ENCODE measurements at places on chromosomes 6 and 20.

- DNase-seq, result no peak
Observed at GRCh38 chr6:100665041-100665380, 200.3 kb upstream of the SIM1 start.

DNA sequence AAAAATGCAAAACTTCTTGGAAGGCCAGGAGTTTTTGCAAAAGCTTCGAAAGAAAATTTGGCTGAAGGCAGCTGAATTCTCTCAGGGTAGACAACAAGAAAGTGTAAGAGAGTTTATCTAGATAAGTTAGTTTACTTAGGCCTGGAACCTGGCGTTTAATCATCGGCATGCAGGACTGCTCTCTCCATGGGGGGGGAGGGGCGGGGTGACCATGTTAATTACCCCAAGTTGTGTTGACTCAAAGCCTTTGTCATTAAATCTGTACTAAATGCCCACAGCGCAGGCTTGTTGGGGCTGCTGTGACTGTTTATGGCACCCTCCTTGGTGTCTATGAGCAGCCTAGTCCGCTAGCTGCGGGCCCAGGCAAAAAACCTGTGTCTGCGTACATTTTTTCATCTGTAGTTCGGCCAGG, 20.1 kb upstream of the ZNF451 start:
- DNase-seq, result no peak

- DNase-seq, result no peak
Observed at GRCh38 chr6:9361749-9362148, 926.4 kb upstream of the SLC35B3 start.

- DNase-seq, result no peak
Observed at GRCh38 chr20:51488331-51488730, 54.2 kb downstream of the NFATC2 start.

DNA sequence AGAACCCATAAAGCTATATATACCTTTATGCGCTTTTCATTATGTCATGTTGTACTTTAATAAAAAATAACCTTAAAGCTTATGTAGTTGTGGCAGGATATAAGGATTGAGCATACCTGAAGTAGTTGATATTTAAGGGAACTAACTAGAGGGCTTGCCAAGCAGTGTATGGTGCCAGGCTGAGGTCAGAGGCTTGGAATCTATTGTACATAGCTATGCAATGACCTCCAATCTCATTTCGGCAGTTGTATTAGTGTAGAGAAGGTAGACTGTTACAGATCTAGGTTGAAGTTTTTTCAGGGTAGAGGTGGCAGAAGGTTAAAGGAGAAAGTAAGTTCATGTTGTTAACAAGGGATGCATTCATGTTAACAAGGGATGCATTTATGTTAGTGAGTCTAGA, 397.7 kb upstream of the HS3ST5 start:
- no peak for DNase-seq
